ENCODE measurements at places on chromosomes 3 and 15. TPM values are rescaled to one million over a fixed set of nuclear protein-coding genes. Genes with fewer than 3 reads are reported as not detected.

Gene DPH3
- 7.8 TPM for polyA plus RNA-seq

Gene TAGLN3
- 0.06 TPM for polyA plus RNA-seq

Gene TMEM87A
- 39.6 TPM for polyA plus RNA-seq

Gene CCDC54
- not detected for polyA plus RNA-seq

Gene CDCP1
- polyA plus RNA-seq = 24.3 TPM

Gene TPRA1
- 20.2 TPM for polyA plus RNA-seq

Gene BFSP2
- polyA plus RNA-seq = not detected

Gene GOLGA6L22
- not detected for polyA plus RNA-seq

Gene CASR
- not detected for polyA plus RNA-seq

Gene TMCO5A
- polyA plus RNA-seq = not detected

Gene UBA7
- polyA plus RNA-seq = 24.1 TPM

Gene ECE2
- polyA plus RNA-seq = not detected

Gene ROPN1
- polyA plus RNA-seq = not detected

Gene ARL14
- 1.3 TPM for polyA plus RNA-seq

Gene CCDC39
- 0.04 TPM for polyA plus RNA-seq

Gene MYO1E
- 39.6 TPM for polyA plus RNA-seq

Gene LINGO1
- polyA plus RNA-seq = 0.25 TPM

Gene ZBBX
- polyA plus RNA-seq = not detected

Gene NCKIPSD
- polyA plus RNA-seq = 8.2 TPM

Gene FAM81A
- 0.12 TPM for polyA plus RNA-seq

Gene CHDH
- 0.46 TPM for polyA plus RNA-seq

Gene MINAR1
- polyA plus RNA-seq = 0.29 TPM

Gene HLTF
- polyA plus RNA-seq = 3.5 TPM

Gene CLEC3B
- polyA plus RNA-seq = 12.6 TPM

Gene TM6SF1
- polyA plus RNA-seq = 1.1 TPM

Gene CSTA
- polyA plus RNA-seq = 7,202 TPM

Gene SLCO3A1
- polyA plus RNA-seq = 18.5 TPM

Gene CA12
- 35.0 TPM for polyA plus RNA-seq

Gene LHFPL4
- polyA plus RNA-seq = 0.02 TPM

Gene MGA
- 3.0 TPM for polyA plus RNA-seq

Gene CLRN1
- not detected for polyA plus RNA-seq

Gene DNAH12
- polyA plus RNA-seq = 0.24 TPM

Gene PSMD2
- polyA plus RNA-seq = 50.1 TPM

Gene GABRA5
- polyA plus RNA-seq = 0.20 TPM

Gene KPNA4
- 13.7 TPM for polyA plus RNA-seq

Measured in esophagus (tissue), 2 donors.